ENCODE measurements at places on chromosomes 4 and X.

- no peak for DNase-seq
These were observed 57.5 kb downstream of the FAM13A start for GRCh38 chr4:88999392-88999930.

DNA sequence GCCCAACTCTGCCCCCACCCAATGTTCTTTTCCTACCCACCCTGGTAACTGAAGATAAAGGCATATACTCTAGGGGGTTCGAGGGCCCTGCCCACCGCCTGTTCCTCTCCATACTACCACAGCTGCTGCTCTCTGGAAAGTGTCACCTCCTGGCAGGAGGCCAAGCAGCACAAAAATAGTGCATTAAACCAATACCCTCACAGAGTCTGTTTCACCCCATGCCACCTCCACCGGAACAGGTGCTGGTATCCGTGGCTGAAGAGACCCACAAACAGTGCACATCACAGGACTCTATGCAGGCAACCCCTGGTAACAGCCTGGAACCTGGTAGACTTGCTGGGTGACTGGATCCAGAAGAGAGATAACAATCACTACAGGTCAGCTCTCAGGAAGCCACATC is 85.1 kb upstream of the CTSO start:
- no peak for DNase-seq

DNA sequence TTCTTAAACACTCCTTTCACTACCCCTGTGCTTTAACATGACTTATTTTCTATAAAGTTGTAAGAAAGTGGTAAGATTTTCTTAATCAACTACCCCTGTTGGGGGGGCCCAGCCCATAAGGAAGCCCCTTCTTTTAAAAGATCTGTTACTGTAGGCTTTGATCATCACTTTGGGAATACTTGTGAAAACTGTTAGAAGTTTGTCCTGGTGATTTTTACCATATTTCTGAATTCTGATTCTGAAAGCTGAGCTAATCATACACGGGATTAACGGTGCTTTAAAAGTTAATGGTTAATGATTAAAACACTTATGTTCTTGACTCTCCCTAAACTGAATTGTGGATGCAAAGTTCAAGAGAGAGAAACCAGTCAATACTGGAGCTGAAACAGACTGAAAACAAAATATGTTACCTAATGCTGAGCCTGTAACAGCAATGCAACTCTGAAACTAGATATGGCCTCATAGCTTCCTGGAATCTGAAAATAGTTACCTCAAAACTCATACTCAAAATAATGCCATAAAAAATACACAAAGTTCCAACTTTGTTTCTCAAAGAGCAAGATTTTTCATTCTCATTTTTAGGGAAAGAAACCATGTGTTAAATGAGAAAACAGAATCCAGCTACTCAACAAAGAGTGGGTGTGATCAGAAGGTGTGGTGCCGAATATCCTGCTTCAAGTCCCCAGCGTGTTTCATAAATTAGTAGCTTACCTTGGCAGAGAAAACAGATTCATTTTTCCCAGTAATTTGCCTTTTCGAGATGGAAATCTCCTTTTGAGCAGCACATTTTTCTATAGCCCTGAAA is 31.6 kb downstream of the ADH7 start:
- no peak for DNase-seq

- no peak for DNase-seq
These were observed 210.9 kb upstream of the FAM47A start for GRCh38 chrX:34343001-34343400.
